Anterior cingulate cortex (tissue), 58 donors: ENCODE measurements at places on chromosomes 3 and 15.
A peak's percentile ranks its signal among the peaks of the same experiment; 100 is the strongest.

DNA sequence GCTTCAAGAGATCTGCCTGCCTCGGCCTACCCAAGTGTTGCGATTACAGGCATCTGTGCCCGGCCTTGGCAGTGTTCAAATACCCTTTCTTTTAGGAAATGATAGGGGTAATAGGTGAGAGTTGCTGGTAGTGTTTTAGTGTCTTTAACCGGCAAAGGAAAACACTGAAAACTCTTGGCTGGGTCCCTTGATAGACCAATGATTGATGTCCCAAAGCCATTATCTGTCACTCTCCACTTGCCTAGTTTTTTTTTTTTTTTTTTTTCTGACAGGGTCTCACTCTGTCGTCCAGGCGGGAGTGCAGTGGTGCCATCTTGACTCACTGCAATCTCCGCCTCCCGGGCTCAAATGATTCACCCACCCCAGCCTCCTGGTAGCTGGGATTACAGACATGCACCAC is 19.7 kb downstream of the EBLN2 start:
- DNase-seq: no peak

DNA sequence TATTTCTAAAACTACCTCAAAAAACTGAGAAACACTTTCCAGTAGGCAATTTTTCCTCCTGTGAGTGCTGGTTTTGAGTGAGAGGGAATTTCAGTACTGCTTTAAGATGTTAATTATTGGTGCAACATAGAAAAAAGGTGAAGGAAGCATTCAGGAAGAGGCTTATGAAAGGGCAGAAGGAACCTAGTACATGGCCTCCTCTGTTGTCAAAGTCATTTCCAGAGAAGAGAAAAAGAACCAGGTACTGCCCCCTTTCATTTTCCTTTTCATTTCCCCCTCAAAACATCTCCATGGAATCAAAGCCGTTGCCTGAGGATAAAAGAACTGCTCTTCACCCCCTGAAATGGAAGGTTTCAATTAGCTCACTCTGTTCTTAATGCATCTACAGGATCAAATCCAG is 19.8 kb downstream of the RARRES1 start:
- DNase-seq: no peak

- no peak for DNase-seq
Measured at GRCh38 chr3:170233530-170233929, 11.3 kb downstream of the PRKCI start.

GRCh38 chr15:56320316-56320715 is 44.9 kb upstream of the TEX9 start:
- DNase-seq: no peak

DNA sequence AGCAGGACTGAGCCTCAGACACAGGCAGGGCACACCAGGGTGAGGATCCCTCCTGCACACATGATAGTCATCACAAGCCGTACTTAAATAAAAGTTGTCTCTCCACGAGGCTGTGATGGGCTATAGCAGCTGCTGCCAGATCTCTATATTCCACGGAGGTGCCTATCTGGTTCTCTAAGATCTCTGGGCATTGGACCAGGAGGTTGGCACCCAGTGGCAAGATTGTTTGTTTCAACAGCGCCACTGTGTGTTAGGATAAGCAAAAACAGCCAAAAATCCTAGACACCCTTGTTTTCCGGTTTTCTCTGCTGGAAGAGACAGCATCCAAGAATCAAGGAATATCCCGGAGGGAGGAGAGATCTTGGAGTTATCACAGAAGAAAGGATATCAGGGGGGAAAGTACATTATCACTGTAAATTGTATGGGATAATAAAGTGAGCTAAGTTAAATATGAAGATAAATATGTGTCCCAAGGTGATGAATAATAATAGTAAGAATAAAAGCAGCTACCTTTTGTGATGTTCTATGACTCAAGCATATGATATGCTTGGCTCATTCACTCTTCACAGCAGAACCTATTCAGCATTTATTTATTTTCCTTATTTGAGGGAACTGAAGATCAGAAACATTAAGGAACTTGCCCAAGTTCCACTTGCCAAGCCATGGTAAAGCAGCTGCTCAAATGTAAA is 90.6 kb upstream of the AKAP13 start:
- DNase-seq: peak; percentile 3

- no peak for DNase-seq
Measured at GRCh38 chr3:19739504-19739903, 194.5 kb downstream of the EFHB start.

GRCh38 chr3:43394041-43394554 is 107.8 kb downstream of the SNRK start:
- DNase-seq: no peak

DNA sequence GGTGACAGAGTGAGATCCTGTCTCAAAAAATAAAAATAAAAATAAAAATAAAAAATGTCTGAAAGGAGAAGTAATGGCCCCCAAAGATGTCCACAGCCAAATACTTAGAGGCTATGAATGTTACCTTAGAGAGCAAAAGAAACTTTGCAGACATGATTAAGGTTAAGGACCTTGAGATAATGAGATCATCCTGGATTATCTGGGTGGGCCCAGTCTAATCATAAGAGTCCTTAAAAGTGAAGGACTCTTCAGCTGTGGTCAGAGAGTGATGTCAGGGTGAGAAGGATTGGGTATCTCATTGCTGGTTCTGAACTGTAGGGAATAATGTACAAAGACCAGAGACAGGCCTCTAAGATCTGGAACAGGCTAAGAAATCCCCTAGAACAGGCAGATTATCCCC is 84.9 kb upstream of the POU1F1 start:
- no peak for DNase-seq
